Activated T-helper 1 cell treated with Interleukin-2 at 50 U/mL for 16 hours (primary cell): ENCODE measurements at places on chromosomes 7 and 10.

GRCh38 chr7:121313220-121313792 lies 15.5 kb upstream of the WNT16 start:
- DNase-seq: no peak

DNA sequence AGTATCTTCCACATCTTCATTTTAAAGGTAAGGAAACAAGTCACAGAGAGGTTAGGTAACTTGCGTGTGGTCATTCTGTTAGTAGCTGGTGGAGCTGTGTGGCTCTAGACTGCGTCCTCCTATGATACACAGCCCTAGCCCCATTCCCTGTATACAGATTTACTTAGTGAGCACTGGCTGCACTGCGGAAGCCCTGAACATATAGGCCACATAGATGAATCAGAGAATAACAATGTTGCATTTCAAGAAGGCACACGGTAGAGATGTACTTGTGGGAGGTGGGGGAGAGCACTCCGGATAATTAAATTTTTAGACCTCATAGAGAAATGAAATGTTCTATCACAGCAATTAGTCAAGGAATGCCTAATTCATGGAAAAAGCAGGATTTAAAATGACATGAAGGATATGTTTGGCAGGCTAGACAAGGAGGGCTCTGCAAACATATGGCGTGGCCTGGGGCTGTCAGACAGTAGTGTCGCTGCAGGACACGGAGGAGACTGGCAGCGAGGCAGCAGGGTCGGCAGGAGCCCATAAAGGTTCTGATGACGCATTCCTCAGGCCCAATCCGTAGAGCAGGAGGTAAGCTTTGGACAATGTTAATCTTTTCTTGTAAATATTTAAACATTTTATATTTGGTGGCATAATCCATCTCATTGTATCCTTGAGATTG lies 29.5 kb downstream of the RAB11FIP2 start:
- DNase-seq: no peak

DNA sequence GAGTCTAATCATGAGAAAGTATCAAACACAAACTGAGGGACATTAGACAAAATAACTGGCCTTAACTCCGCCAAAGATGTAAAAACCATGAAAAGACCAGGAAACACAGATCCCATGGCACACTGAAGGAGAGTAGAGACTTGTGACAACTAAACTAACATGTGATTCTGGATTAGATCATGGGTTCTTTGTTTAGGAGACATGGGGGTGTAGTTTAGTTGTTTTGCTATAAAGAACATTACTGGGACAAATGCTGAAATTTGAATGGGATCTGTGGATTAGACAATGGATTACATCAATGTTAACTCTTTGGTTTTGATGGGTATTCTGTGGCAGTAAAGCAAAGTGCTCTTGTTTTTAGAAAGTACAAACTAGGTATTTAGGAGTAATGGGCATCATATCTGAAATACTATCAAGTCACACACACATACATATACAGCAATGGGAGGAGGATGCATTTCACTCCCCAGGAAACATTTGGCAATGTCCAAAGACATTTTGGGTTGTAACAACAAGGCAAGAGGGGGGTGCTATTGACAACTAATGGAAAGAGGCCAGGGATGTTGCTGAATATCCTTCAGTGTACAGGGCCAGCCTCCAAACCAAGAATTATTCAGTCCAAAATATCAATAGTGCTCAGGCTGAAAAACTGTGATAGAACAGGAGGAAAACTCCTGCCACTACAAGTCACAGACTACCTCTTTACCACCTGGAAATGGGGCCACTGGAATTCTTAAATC lies 32.4 kb downstream of the WAPL start:
- no peak for DNase-seq

- no peak for DNase-seq
Measured at GRCh38 chr7:16738011-16738688, 15.4 kb upstream of the TSPAN13 start.

DNA sequence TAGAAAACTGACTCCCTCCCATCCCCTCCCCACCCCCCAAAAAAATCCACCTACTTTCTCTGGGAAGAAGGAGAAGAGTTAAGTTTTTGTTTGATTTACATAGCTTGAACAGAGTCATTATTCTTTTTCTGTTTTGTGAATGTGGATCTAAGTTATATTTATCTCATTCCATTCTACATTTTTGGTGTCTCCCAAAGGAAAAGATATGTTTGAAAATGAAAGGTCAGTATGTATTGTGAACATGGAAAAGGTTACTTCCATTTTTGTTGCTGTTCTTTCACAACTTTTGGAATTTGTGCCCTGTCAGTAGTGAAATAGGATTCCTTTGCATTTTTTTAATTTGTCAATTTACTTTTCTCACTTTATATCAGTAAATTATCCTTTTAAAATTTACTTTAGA lies 547.9 kb downstream of the SUGCT start:
- no peak for DNase-seq

DNA sequence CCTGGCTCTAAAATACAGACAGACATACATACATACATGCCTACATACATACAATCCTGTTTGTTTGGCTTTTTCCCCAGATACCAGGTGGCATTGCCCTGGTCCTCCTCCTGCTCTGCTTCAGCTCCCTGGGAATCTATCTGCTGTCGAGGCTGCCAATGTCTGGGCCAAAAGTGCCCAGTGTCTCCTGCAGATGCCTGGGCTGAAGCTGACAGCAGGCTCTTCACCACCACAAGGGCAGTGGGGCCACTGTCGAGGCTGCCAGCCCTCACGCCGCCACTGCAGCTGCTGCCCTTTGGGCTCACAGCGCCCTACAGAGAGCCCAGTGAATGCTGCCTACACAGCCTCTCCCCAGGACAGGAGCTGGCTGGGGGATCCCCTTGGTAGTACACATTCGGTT lies 18.0 kb upstream of the STN1 start:
- DNase-seq: no peak

GRCh38 chr7:55477781-55478374 lies 94.4 kb downstream of the VOPP1 start:
- DNase-seq: no peak

GRCh38 chr10:56449770-56450169 lies 88.7 kb upstream of the ZWINT start:
- no peak for DNase-seq

DNA sequence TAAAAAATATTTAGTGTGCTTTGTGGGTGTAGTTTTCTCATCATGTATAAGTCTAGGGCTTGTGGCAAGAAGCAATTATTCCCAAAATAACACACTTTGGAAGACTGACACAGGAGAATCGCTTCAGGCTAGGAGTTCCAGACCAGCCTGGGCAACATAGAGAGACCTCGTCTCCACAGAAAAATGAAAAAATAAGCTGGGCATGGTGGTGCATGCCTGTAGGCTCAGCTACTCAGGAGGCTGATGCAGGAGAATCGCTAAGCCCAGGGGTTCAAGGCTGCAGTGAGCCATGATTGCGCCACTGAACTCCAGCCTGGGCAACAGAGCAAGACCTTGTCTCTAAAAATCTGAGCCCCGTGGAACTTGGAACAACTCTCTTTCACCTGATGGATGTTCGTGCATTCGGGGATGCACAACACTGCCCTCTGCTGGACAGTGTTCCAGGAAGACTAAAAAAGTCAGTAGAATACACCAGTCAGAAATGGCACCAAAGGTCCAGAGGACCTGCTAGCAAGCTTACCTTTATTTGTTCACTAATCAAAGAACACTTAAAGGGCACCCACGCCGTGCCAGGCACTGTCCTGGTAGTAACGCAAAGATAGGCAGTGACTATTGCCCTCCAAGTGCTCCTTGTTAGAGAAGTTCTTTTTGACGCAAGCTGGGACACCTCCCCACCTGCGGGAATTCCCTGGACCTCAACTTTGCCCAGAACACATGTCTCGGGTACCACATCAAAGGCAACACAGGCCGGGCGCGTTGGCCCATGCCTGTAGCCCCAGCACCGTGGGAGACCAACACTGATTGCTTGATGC lies 81.9 kb upstream of the CALN1 start:
- DNase-seq: no peak

DNA sequence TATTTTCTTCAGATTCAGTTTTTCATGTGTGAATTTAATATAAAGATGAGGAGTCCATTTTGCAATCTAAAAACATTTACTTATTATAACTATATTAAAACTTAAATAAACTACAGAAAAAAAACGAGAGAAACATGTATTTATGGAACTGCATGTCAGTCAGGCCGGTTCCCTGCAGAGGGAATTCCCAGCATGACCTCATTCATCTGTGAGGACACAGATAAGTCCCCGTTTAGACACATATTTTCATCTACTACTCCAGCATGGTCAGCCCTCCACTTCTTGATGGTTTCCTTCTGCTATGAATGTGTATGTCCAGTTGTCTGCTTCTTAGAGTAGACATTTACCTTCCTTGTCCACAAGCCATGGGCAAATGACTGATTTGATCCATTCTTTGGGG lies 339.1 kb downstream of the SEMA3D start:
- no peak for DNase-seq

DNA sequence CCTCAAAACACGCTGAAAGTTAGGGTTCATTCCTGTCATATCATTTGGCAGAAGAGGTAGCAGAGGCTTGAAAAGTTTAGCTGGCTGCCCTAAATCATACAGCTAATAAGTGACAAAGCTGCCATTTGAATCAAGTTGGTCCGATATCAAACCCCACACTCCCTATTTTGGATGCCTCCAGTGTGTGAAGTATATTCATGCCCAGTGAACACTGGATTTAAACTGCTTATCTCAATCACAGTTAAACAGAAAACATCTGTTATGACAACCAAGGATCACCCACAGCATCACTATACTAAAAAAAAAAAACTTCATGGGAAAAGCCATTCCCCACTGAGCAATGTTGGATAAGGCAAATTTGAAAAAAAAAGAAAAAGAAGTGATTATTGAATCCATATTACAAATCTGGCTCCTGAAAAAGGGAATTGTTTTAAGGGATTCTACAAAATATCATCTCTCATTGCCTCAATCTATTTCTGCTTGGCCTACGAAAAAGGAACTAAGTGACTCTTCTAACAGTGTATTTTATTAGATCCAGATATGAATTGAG lies 48.3 kb downstream of the ABCB1 start:
- no peak for DNase-seq

GRCh38 chr10:11270135-11270857 lies 252.6 kb downstream of the CELF2 start:
- DNase-seq: peak; percentile 48

GRCh38 chr7:6630007-6630849 lies 6.9 kb upstream of the ZNF316 start:
- no peak for DNase-seq

GRCh38 chr10:121583258-121583657 lies 15.0 kb downstream of the FGFR2 start:
- DNase-seq: no peak

DNA sequence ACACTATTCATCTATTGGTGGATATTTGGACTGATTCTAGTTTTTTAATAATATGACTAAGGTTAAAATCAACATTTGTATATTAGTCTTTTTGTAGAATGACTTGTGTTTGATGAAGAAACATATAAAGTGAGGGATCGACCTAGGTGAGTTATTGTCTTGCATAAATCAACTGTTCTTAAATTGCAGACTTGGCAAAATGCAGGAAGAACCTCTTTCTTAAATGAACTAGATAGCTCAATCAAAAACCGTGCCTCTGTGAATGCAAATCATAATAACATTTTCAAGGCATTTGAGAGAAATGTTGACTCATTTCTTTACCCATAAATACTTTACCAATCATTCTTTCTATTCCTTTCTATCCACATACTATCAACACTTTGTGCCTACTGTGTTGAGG lies 101.5 kb upstream of the ANK3 start:
- no peak for DNase-seq

GRCh38 chr7:137685433-137686164 lies 161.2 kb downstream of the DGKI start:
- DNase-seq: no peak

DNA sequence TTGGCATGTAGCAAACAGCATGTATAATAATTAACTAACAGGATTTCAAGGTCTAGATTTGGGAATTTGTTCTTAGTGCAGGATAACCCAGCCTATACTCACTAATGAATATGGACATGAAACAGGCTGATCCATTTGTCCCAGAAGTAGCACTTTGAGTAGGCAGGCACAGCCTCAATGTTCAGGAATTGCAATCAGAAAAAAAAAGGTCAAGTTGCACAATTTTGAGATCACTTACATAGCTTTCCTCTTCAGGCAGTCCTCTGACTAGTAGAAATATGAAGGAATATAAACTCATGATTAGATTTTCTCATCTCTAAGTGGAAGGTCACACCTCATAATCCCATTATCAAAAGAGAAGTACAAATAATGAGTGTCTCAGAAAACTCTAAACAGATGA lies 921.4 kb upstream of the CELF2 start:
- no peak for DNase-seq

DNA sequence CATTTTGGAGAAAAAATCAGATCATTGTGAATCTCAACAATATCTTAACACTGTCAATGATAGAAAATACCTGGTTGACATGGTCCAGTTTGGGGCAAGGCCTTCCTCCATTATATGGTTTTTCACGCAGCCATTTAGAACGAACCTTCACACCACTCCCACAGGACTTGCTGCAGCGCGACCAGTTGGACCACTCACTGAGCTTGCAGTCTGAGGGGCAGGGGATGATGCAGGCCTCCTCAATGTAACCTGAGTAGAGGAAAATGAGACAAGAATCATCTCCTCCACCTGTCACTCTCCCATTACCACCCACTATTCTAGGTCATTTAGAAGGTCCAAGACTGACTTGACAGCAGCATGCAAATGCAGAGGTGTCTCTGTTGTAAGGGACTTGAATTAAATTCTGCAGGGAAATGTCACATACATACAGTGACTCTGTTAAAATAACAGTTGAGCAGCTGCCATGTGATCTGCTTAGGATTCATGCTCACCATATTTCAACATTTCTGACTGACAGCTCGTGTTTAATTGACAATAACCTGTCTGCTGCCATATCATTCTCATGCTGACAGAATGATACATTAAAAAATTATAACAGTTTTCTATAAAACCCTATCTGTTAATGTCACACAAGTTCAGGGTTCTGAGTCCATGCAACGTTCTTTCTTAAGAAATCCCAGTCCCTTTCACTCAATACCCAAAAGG lies 403.0 kb downstream of the THSD7A start:
- DNase-seq: no peak

- no peak for DNase-seq
Measured at GRCh38 chr10:98030093-98030821, at the start of gene CRTAC1. TSS of gene CRTAC1 (minus strand) at chr10:98030621. CDS start at chr10:98030472, 149 bp downstream.

GRCh38 chr7:127391591-127392181 lies 822 bp downstream of the ZNF800 start:
- DNase-seq: peak; percentile 36
